Inflammatory macrophage (primary cell): ENCODE measurements at places on chromosomes 13 and 19.

GRCh38 chr19:33157906-33158305 lies 26.0 kb downstream of the WDR88 start:
- no peak for DNase-seq

DNA sequence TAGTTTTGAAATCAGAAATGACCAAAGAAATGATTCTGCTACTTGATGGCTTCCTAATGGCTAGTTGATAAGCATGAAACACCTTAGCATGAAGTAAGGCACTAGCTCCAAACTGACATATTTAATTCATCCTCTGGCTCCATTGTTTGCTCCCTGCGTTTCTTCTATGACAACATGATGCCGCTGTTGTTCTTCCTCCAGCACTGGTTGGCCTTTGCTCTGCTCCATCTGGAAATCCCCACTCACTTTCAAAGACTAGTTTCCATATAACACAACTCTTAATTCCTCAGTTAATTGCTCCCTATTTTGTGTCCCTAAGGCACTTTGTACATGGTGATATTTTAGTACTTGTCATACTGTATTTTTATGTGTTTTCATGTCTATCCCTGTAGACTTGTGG lies 151.6 kb downstream of the GPC6 start:
- no peak for DNase-seq

- DNase-seq, result no peak
Measured at GRCh38 chr19:54561840-54562239, 11.8 kb upstream of the LILRA2 start.

- peak; percentile 87 for DNase-seq
Measured at GRCh38 chr13:99281811-99282263, 23.7 kb upstream of the GPR18 start.

GRCh38 chr13:90613076-90613795 lies 734.3 kb upstream of the MIR17HG start:
- DNase-seq, result no peak

DNA sequence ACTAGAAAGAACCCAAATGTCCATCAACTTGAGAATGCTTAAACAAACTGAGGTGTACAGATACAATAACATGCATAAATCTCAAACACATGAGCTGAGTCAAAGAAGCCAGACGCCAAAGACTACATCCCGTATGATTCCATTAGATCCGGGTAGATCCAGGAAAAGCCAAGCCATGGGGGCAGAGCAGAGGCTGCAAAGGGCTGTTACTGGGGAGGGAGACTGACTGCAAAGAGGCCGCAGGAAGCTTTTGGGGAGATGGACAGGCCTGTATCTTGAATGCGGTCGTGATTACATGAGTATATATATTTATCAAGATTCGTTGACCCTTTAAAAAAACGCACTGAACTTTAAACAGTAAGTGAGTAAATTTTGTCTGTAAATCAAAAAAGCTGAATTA lies 28.7 kb downstream of the GGACT start:
- no peak for DNase-seq

DNA sequence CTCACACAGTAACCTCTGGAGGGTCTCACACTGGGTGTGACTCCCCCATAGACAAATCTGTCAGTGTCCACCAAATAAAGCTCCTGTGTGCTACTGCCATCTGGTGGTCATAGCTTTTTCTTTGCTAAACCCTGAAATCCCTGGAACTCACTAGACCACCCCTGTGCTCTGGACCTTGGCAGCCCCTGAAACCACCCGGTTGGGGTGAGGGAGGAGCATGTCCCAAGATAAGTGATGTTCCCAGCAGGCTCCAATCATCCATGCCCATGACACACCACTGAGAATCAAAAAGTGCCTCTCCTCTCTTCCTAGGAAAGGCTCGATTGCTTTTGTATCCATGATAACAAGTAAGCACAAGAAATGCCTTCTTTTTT lies 6.5 kb upstream of the HSD17B14 start:
- peak; percentile 68 for DNase-seq

GRCh38 chr19:28686756-28687155 lies 526.2 kb downstream of the UQCRFS1 start:
- DNase-seq, result no peak

DNA sequence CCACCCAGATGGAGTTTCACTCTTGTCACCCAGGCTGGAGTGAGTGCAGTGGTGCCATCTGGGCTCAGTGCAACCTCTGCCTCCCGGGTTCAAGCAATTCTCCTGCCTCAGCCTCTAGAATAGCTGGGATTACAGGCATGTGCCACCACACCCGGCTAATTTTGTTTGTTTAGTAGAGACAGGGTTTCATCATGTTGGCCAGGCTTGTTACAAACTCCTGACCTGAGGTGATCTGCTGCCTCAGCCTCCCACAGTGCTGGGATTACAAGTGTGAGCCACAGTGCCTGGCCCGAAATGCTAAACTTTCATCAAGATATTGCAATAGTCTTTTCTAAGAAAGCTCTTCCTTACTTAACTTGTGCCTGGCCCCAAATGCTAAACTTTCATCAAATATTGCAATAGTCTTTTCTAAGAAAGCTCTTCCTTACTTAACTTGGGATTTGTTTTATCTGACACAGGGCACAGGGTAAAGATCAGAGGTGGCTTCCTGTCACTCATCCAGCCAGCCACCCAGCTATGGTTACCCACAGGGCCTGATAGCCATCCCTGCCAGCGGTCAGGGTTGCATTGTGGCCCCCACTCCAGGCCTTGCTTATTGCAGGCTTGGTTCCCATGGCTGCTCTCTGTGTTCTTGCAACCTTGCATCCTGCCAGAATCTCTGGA lies 352.3 kb upstream of the TMTC4 start:
- no peak for DNase-seq

- no peak for DNase-seq
Measured at GRCh38 chr13:34065928-34066327, 248.0 kb downstream of the RFC3 start.

- no peak for DNase-seq
Measured at GRCh38 chr13:112891477-112892401, 77.3 kb upstream of the MCF2L start.

GRCh38 chr19:11138601-11139300 lies 16.8 kb downstream of the SPC24 start:
- no peak for DNase-seq

DNA sequence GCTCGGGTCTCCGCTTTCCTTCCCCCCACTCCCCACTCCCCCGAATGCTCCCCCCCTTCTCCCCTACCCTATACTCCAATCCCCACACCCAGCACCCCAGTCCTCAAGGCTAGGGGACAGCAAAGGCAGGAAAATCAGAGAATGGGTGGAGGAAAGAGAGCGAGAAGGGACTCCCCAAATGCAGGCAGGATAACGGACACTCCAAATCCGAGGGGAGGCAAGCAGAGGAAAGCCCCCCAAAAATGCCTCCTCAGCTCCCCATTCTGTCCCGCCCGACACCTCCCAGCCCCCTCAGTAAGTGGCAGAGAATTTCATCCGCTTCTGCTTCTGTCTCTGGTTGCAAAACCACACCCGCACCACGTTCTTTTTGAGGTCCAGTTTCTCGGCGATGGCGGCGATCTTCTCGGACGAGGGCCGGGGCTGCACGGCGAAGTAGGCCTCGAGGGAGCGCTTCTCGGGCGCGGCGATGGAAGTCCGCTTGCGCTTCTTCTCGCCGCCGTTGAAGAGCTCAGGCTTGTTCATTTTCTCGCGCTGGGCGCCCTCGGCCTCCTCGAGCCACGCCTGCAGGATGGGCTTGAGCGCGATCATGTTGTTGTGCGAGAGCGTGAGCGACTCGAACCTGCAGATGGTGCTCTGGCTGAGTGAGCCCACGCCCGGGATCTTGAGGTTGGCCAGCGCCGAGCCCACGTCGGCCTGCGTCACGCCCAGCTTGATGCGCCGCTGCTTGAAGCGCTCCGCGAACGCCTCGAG lies 2.1 kb downstream of the POU4F1 start:
- no peak for DNase-seq

- peak; percentile 83 for DNase-seq
Measured at GRCh38 chr19:12639901-12640613, 26.5 kb downstream of the MAN2B1 start.

DNA sequence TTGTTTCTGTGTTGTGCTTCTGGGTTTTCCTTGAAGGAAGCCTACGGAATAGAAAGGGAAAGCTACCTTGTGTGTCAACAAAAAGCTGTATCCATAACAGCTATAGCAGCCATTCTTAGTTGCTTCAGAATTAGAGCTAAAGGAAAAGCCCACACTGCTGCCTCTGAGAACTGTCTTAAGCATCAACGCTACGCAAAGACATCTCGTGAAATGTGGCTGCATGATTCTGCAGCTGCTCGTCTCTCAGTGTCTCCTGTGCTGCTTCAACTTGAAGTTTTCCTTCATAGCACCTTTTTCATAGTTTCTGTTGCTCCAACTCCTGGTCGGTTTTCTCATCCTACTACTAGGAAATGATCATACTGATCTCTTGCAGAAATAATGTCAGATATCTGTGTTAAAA lies 140.9 kb upstream of the MAB21L1 start:
- DNase-seq, result no peak

DNA sequence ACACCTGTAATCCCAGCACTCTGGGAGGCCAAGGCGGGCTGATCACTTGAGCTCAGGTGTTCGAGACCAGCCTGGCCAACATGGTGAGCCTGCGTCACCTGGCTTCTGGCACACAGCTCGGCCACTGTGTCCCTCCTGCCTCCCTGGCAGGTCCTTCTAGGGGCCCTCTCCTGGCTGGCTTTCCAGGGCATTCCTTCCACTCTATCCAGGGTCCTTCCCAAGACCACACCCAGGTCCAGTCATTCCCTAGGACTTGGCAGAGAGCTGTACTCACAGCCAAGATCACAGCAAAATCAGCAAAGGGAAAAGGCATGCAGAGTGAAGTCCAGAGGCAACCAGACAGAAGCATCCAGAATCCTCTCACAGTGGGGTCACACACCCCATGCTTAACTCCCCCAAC lies 9.7 kb upstream of the HSH2D start:
- no peak for DNase-seq

DNA sequence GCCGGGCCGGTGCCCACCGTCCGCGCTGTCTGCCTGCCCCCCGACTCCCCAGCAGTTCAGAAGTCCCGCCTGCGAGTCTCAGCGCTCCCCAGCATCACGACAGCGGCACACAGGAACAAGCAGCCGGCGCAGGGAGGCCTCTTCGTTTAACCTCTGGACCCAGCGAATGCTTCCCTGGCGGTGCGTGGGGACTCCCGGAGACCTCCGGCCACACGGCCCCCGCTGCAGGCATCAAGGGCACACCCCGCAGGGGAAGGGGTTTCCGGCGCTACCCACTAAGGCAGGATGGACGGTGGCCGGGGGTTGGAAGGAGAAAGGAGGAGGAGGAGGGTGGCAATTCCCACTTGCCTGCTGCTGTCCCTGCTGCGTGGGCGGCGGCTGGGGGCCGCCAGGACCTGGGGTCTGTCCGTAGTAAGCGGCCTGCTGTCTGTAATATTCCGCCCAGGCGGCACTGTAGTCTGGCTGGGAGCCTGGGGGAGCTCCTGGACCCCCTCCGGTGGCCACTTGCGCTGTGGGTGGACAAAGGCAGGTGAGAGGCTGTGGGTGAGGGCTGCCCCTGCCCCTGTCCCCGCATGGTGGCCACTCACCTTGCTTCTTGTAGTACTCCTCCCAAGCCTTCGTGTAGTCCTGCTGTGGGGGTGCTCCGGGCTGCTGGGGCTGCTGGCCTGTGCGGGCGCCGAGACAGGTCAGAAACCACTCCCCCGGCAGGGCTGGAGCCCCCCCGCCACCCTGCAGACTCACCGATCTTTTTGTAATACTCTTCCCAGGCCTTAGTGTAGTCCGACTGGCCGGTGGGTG lies 9.6 kb downstream of the KHSRP start:
- DNase-seq, result no peak

- peak; percentile 78 for DNase-seq
Measured at GRCh38 chr19:44653977-44654774, 10.5 kb downstream of the PVR start.

- no peak for DNase-seq
Measured at GRCh38 chr19:15675560-15675959, 2.7 kb downstream of the CYP4F12 start.

DNA sequence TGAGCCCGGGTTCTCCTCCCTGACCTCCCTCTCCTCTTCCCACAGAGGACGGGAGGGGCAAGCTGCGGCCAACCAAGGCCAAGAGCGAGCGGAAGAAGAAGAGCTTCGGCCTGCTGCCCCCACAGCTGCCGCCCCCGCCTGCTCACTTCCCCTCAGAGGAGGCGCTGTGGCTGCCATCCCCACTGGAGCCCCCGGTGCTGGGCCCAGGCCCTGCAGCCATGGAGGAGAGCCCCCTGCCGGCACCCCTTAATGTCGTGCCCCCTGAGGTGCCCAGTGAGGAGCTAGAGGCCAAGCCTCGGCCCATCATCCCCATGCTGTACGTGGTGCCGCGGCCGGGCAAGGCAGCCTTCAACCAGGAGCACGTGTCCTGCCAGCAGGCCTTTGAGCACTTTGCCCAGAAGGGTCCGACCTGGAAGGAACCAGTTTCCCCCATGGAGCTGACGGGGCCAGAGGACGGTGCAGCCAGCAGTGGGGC lies 162.2 kb downstream of the KDM4B start:
- peak; percentile 84 for DNase-seq

GRCh38 chr13:107124129-107124718 lies 556.3 kb upstream of the ARGLU1 start:
- no peak for DNase-seq

DNA sequence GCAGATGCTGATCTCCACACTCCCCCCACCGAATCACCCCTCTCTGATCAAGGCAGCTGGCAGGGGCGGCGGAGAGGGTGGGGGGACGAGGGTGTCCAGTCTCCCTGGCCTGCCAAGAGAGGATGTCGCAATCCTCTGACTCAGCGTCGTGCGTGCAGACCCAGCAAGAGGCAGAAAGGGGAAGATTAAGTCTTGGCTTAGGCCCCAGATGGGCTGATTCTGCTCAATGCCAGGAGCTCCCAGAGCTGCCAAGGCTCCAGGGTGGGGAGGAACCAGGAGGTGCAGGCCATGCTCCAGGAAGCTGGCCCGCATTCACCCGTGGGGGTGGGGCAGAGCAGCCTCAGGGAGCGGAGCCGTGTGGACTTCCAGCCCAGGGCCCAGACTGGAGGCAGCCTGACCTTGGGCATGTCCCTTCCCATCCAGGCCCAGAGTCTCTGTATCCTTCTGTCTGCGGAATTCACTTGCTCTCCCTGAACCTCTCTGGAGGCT lies 6.6 kb upstream of the BCL3 start:
- DNase-seq, result peak; percentile 96

GRCh38 chr13:96041326-96042110 lies 11.7 kb downstream of the UGGT2 start:
- no peak for DNase-seq

DNA sequence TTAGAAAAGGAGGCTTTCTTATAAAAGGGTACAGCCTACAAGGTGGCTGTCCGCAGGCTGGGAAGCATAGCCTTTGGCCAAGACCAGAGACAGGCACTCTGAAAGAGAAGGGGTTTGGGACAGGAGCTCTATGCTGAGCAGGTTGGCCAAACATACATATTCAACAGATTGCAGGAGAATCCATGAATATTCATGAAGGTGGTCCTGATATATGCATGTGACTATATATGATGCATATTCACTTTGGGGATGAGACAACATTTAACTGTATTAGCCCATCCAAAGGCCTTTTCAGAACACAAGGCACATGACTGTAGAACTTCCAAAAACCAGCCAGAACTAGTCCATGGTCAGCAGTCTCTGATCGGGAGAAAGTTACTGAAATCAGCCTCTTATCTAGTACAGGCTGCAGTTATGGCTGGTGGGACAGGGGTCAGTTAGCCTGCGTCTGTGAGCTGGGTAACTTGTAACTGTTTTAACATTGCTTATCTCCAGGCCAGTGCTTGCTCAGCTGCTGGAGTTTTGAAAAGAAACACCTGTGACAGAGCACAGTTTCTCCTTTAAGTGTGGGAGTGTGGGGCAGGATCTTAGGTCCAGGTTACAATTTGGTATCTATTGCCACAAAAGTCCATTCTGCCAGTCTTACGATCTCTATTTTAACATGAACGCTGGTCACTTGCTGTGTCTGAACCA lies 924.2 kb downstream of the UQCRFS1 start:
- DNase-seq, result no peak
